ENCODE measurements at places on chromosomes 12 and 14.
A peak's percentile ranks its signal among the peaks of the same experiment; 100 is the strongest.

DNA sequence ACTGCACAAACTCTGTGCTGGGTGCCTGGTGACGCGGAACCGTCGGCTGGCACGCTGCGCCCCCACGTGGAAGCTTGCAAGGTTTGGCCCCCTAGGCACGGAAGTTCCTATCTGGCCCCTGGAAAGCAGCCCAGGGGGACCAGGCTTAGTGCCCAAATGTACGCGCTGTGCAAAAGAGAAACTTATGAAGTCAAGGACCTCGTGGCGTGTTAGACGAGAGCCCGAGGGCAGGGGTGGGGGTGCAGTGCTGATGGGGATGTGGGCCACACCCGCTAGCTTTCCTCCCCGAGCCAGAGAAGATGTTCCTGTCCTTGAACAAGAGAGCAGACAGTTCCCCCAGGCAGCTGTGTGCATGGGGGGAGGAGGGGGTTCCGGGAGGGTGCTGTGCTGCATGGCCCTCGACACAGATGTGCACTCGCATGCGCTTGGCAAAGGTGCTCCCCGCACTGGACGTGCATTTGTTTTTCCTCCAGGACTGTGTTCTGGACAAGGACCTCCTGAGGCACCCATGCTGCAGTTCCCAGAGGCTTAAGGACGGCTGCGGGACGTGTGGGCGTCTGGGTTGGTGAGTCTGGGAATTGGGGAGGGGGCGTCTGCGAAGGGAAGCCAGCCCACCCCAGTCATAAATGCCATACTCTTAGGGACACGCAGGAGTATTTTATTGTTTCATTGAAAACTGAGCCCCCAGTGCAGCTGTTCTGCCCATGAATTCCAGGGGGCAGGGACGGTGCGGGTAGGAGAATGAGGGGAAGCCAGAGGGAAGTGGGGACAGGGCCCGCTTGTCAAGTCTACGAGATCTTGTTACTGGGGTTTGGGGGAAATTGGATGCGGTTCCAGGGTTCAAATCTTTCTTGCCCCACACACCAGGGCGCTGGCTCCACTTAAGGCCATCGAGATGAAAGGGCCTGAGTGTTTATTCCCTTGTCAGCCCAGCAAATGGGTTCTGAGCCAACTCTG is 80.0 kb downstream of the NTF3 start:
- DNase-seq = no peak

DNA sequence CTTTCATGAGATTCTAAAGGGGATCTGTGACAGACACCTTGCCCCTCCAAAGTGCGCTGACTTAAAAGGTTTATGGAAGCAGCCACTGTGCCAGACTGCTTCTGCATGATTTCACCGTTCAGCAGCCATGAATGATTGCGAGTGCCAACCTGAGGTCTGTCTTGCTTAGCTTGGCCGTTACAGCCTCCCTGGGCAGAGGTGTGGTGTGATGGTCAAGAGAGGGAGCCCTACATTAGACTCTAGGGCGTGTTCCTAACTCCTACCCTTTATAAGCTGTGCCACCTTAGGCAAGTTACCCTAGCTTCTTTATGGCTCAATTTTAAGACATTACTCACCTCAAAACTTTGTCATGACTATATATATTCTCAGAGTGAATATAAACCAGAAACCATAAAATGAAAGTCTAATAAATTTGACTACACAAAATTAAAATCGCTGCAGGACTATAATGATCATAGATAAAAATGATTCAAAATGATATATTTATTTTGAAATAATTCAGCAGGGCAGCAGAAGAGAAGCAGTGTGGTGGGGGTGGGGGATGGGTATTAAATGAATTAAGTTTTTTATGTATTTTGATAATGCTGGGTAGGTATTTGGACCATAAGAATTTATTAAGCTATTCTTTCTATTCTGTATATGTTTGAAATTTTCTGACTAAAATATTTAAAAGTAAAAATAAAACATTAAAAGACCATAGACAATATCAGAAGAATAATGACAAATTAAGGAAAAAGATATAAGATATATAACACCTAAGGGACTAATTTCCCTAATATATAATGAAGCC is 47.7 kb upstream of the MBIP start:
- DNase-seq = no peak

DNA sequence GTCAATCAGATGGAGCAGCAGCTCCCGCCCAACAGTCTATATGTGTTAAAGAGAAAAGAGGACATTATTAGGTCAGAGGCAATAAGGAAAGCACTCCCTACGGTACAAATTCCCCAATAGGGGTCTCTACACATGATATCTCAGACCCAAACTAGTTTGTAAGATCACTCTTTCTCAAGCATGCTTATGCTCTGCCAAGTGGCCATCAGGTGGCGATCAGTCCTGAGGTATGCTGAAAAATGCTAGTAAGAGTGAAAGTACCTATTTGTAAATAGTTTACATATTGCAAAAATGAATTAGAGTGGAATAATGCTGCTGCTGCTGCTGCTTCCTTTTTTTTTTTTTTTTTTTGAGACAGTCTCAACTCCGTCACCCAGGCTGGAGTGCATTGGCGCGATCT is 61.0 kb downstream of the CPM start:
- no peak for DNase-seq

DNA sequence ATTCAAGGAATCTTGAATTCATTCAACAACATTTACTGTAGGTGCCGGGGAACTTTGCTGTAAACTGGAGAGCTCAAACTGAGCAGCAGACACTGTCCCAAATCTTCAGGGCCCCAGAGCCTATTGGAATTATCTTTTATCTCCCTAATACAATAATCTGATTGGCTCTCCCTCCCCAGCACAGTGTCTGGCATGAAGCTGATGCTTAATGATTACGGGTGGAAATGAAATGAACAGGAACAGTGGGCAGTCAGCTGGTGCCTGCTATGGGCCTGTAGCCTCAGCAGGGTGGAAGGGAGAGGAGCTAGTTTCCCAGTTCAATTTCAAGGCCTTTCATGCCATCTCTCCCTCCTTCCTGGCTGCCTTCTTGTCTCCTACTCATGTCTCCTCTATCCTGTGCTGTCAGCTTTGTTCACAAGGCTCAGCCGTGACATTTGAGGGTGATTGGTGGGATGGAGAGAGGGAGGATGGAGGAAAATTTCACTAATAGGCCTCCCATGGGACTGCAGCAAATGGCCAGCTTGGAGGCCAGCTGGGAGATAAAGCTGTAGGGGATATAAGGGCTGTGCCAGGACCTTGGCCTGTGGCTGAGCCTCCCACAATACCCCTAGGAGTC is 4.3 kb upstream of the RAPGEF3 start:
- DNase-seq = no peak

- peak; percentile 24 for DNase-seq
Observed at GRCh38 chr12:119938049-119938667, 50.9 kb upstream of the BICDL1 start.

DNA sequence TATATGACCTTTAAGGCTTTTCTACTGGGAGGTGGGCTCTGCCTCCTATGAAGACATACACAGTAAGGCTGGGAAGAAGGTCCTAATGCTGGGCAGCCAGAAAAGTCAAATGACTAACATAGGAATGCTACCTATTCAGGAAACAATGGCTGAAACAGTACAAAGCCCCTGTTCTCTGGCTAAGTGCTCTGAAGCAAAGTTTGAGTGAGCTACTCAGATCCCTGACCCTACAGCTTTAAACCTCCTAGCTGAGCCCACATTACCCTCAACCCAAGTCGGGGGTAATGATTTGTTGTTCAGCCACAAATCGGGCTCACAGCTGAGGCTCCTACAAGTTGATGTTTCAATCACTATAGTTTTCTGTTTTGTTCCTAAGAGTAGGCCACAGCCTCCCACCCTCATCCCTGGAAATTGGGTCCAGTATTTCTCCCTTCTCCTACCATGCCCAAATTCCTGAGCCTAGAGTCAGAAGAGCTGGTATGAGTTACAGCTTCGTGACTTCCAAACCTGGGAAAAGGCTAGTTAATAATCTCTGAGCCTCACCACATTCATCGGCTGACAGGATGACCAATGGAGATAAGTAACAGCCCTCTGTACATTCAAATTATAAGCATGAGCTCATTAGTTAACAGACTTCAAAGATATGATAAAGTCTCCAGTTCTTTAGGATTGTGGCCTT is 46.5 kb downstream of the BTBD7 start:
- no peak for DNase-seq

All from smooth muscle cell of the brain vasculature (primary cell).